ENCODE measurements at places on chromosomes 12 and 14.

DNA sequence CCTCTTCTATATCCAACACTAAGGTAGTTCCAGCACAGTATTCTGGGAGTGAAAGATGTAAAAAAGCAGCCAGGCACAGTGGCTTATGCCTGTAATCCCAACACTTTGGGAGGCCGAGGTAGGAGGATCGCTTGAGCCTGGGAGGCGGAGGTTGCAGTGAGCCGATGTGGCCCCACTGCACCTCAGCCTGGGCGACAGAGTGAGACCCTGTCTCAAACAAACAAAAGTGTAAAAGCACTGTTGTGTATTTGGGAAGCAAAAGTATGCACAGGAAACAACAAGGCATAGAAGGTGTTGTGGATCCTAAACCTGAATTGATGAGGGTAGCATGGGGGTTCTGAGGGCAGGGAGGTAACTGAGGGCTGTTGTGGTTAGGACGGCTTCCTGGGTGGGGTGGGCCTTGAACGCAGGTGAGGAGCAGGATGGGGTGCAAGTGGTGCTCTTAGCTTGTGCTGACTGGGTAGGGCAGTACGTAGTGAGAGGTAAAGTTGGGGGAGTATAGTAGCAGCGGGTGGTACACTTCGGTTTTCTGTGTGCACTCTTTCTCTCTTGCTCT is 64.2 kb downstream of the RASSF3 start:
- peak; percentile 33 for DNase-seq

DNA sequence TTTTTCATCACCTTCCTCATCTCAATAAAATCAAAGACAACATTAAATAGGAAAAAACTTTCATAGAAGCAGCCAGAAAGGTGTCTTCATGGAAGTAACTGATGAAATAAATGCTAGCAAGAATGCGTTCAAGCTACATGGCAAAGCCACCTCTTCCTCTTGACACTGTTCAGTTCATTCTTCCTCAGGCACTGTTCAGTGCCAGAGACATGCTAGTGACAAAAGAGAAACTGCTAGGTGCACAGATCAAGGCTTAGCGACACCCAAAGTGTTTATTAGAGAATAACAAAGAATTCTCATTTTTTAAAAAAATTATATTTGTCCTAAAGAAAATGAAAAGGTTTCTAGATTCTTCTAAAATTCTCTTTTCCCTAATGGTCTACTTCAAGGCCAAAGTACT is 7.2 kb downstream of the SLC11A2 start:
- no peak for DNase-seq

GRCh38 chr14:37019488-37019887 is 152.9 kb downstream of the SLC25A21 start:
- no peak for DNase-seq

GRCh38 chr14:59252772-59253500 is 64.5 kb downstream of the DAAM1 start:
- DNase-seq: no peak

- no peak for DNase-seq
These were observed 7.0 kb upstream of the RPS26 start for GRCh38 chr12:56034586-56035332.

DNA sequence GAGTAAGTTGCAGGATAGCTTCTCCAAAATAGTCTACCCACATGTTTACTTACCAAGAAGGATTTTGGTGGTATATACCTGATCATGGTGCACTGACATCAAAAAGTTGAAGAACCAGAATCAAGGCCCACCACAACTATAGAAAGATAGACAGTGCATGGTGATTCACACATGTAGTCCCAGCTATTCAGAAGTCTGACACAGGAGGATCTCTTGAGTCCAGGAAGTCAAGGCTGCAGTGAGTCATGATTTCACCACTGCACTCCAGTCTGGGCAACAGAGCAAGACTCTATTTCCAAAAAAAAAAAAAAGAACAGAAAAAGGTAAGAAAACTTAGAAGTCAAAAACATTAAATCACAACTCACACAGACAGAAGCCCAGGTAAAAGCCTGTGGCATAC is 422.2 kb upstream of the FOXG1 start:
- no peak for DNase-seq

- DNase-seq: no peak
These were observed 240.5 kb upstream of the DAAM1 start for GRCh38 chr14:58947814-58948445.

DNA sequence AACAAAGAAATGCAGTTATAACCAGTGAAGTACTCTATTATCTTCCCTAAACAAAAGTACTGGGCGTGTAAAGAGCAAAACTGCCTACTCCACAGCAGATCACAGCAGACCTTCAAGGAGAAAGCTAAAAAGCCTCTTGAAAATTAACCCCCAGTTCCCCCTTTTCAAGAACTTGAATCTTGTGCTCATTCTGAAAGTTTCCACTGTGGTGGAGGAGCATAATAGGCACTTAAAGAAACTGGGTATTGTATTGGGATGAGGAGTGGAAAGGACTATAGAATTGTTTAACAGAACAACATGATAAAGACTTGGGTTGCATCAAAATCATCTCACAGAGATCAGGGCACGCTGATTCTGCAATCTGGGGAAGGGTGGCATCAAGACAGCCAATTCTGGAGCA is 51.1 kb downstream of the SLC25A47 start:
- DNase-seq: no peak

DNA sequence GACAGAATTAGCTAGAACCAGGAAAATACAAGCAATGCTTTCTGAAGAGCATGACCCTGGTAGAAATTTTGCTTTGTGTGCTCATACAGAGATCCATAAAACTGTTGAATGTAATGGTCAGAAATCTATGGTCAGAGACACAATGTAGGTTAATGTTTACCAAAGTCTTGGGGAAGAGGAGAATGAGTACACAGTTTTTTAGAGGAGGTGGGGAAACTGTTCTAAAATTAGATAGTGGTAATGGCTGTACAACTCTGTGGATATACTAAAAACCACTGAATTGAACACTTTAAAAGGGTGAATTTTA is 109.5 kb upstream of the ARHGAP5 start:
- DNase-seq: no peak

Data from activated CD8-positive, alpha-beta memory T cell treated with anti-CD3 and anti-CD28 coated beads for 1 hour (primary cell).